ENCODE measurements at places on chromosomes 6 and 20. TPM values are rescaled to one million over a fixed set of nuclear protein-coding genes. Genes with fewer than 3 reads are reported as not detected.

GRCh38 chr6:106692819-106693208 is 63.4 kb downstream of the QRSL1 start:
- no peak overlapping the region for H3K4me3 ChIP-seq
- H3K27ac ChIP-seq, result no peak overlapping the region
- DNase-seq, result no peak
- H3K36me3 ChIP-seq, result no peaks in the 10 kb centered on the region
- H3K4me1 ChIP-seq, result no peaks in the 10 kb centered on the region
- no peaks in the 10 kb centered on the region for H3K27me3 ChIP-seq

GRCh38 chr6:116111552-116112528 is 11.2 kb downstream of the NT5DC1 start:
- H3K36me3 ChIP-seq, result no peaks in the 10 kb centered on the region
- no peak overlapping the region for H3K4me3 ChIP-seq

DNA sequence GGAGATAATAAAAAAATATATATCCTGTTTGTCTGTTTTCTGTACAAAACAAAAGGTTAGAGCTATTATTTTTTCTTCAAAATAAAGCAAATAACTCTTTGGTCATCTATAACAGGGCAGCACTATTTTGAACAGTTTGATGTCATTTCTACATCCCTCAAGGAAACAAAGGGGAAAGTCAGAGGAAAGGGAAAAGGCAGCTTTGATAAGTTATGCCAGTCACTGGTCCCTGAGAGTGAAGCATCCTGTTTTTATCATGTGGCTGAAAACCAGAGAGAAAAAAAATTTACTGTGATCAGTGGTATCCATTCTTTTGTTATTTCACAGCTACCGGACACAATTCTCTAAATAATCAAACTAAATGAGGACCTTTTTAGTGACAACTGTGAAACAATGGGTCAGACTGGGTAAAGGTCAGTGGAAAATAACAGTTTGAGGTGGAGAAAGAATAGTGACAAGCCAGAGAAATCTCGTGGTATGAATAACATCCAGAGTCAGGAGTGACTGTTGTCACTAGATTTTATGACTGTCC is 356.0 kb downstream of the HDGFL1 start:
- no peak overlapping the region for H3K4me3 ChIP-seq
- no peaks in the 10 kb centered on the region for H3K4me1 ChIP-seq
- no peak overlapping the region for H3K27ac ChIP-seq
- DNase-seq, result no peak

The TRIM31 gene
- not detected for total RNA-seq

The CENPW gene
- 8.3 TPM for total RNA-seq

All from fibroblast of lung (primary cell).